ENCODE measurements at places on chromosomes 1 and 21.

- peak; percentile 24 for DNase-seq
Observed at GRCh38 chr1:12095452-12096263, 32.6 kb downstream of the TNFRSF8 start.

DNA sequence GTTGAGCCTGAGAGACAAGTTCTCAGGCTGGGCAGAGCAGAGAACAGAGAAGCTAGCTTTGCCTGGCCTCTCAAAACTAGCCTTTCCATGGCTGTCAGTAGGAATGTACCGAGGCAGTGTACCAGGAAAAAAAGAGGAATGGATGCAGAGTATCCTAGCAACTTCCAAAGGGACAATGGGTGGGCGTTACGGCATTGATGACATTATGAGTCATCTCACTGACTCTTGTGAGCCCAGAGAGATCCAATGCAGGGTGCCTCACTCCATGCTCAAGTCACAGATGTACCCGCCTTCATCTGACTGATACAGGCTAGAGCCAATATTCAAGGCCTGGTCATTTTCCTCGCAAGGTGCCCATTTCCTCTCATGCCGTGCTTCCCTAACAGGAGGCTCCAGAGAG, 51.4 kb upstream of the C8B start:
- DNase-seq: no peak

GRCh38 chr1:31976401-31976800, 37.3 kb upstream of the KHDRBS1 start:
- no peak for DNase-seq

DNA sequence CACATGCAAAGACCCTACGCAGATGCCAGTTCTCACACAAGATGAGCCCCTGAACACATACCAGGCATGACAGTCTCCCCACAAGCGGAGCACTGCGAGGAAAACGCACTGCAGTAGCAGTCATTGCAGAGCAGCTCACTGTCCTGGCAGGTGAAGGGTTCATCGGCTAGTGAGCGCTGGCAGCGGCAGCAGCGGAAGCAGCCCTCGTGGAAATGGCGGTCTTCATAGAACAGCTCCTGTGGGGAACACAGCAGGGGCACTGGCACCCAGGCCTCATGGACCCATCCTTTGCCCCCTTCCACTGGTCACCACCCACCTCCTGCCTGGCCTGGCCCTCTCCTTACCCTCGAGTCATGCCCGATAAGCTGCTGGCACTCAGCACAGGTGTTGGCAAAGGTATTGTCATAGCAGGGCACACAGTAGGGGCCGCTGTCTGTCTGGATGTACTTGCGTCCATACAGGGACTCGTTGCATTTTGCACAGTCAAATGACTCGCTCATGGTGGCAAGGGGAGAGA, 6.3 kb downstream of the FHL3 start:
- no peak for DNase-seq

GRCh38 chr1:14980621-14981218, 172.8 kb upstream of the TMEM51 start:
- DNase-seq: peak; percentile 78

- peak; percentile 64 for DNase-seq
Observed at GRCh38 chr1:243343970-243344937, 88.4 kb downstream of the SDCCAG8 start.

DNA sequence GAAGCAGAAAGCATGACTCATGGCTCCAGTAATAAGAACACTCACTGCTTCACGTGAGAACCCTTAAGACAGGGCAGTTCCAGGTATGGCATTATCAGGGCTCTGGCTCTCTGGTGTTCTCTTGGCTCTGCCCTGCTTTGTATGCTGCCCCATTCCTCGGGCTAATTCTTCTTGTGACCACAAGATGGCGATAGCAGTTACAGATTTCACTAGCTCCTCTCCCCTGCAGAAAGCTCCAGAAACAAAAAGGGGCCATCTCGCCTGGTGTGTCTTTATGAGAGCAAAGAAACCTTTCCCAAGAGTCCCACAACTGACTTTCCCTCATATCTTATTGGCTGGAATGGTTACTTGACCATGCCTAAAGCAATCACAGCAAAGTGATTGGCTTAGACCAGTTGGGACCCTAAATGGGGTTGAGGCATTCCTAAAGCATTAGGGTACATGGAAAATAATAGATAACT, 60.1 kb downstream of the F3 start:
- DNase-seq: peak; percentile 88

DNA sequence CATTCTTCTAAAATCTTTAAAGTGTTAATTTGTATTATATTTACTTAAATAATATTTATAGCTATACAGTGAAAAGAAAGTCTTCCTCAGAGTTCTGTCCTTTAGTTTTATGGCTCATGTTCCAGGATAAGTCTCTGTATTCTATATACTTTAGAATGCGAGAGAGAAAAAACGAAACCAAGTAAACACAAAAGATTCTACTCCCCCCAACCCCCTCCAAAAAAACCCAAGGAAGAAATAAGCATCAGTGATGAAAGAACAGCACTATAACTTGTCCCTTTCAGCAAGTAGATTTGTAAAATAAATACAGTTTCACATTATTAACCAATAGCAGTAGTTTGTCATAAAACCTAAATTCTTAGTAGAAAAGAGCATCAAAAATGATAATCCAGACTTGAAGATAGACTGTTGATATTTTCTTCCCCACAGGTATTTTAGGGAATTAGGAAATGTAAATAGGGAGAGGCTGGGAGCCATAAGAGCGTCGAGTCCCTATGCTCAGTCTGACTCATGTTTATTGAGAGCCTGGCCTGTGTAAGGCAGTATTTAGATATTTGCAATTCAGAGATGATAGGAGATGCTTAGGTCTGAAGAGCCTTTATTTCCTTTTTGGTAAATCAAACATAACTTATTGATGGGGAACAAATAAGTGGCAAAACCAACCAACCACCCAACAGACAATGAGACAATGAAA, 35.5 kb downstream of the CDC14A start:
- DNase-seq: peak; percentile 24

DNA sequence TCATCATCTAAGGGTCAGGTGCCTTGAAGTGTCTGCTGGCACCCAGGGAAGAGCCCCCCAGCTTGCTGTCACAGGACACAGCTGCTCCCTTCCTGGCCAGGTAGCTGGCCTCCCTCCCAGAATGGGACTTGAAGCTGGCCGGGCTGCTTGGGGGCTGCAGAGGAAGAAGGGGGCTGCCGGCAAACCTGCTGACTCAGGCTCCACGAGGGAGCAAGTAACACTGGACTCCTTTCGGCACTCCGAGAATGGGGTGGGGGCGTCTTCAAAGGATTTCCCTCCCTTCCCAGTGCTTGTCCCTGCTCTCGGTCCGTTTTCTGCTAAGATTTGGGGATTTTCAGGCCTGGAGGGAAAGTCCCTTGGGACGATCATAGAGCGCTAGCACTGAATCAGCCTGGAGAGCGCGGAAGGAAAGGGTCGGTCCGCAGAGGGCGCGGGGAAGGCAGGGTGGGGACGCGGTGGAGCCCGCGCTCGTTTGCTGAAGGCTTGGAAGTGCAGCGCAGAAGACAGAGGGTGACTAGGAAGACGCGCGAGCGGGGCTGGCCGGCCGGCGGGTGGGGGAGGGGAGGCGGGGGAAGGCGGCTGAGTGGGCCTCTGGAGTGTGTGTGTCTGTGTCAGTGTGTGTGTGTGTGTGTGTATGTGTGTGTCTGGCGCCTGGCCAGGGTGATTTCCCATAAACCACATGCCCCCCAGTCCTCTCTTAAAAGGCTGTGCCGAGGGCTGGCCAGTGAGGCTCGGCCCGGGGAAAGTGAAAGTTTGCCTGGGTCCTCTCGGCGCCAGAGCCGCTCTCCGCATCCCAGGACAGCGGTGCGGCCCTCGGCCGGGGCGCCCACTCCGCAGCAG, at the start of gene CSF1:
TSS of gene CSF1 (plus strand) at position 727 of the 840 bp plus-strand sequence. CDS start 175 bp downstream, outside the sequence.
- peak; percentile 95 for DNase-seq

DNA sequence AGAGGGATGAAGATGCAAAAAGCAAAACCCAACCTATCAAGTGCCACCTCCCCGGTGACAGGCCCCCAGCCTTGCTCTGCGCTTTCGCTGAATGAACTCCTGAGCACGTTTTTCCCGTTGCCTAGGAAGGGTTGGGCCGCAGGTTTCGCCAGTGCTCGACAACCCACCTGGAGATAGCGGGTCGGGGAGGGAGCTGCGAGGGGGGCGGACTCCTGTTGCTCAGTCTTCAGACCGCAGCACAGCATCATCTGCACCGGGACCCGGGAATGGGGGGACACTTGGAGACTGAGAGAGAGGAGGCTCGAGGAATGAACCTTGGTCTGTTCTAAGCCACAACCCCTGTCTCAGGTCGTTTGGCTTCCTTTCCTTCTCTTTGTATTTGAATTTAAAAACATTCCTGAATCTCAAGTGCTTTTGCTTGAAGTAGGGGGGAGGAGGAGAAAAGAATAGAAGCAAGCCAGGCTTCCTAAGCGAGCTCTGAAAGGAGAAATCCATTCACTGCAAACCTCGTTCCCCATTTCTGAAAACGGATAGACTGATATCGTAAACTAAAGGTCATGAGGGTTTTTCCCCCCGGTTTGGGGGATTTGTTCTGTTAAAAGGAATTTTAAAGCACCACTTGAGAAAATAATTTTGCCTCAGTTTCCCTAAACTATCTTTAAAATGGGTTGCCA, 1.2 kb downstream of the AK5 start:
- DNase-seq: no peak

DNA sequence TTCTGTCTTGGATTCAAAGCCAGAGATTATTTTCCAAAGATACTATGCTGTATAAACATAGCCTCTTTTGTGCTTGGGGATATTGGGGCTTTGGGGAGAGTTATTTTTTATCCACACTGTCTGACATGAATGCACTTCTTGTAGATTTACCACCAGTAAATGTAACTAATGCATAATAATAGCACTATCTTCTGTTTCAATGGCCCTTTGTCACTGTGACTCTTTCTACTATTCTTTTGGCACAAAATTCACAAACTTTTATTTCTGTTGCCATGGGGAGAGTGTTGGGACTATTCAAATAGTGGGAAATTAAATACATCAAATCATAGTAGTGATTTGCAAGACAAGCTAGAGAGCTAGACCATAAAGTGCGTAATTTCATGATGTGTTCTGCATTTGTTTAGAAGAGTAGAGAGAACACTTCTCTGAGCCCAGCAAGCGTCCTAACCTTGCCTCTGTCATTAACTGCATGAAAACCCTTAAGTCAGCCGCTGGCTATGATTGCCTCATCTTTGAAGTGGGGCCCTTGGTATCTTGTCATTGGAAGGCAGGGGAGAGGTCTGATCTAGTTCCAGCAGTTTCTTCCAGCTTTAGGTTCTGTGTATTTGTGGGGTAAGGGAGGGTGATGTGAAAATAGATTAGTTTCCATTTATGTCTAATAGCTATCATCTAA, 154.4 kb downstream of the HHAT start:
- DNase-seq: no peak

- DNase-seq: no peak
Observed at GRCh38 chr1:43549921-43550597, 19.4 kb downstream of the PTPRF start.

DNA sequence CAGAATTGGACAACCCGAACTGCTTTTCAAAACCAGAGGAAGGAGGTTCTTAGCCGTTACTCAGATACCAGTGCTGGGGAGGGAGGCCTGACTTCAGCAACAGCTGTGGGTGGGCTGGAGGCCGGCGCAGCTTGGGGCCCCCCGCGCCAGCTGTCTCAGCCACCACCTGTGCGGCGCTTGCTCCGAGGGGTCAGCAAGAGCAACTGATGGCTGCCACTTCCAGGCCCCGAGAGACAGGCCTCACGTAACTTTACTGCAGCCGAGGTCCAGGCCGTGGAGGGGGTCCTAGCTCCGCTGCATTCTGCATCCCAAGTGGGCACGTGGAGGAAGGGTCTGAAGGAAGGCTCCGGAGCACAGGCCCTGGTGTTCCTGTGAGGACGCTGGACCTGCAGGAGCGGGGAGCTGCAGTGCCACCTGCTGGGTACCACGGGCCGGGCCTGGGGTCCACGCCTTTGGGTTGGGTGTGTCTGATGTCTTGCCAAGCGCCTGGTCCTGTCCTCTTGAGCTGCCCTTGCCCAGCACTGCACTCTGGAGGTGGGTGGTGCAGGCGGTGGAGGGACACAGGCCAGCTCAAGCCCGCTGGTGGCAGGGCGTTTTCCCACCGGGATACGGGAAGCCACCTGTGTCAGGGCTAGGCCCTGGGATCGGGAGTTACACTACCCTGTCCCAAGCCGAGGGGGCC, 9.8 kb downstream of the THAP3 start:
- DNase-seq: peak; percentile 51

- DNase-seq: no peak
Observed at GRCh38 chr1:13538832-13539231, 25.0 kb upstream of the LRRC38 start.

GRCh38 chr1:50129201-50129600, 20.5 kb downstream of the ELAVL4 start:
- DNase-seq: no peak

- DNase-seq: no peak
Observed at GRCh38 chr1:93207211-93207610, 26.7 kb downstream of the CCDC18 start.

- no peak for DNase-seq
Observed at GRCh38 chr1:236953151-236953700, 51.0 kb downstream of the MT1HL1 start.

Measured in choroid plexus epithelial cell (primary cell).